ENCODE measurements at places on chromosomes 2 and 18. TPM values are rescaled to one million over a fixed set of nuclear protein-coding genes. Genes with fewer than 3 reads are reported as not detected.

DNA sequence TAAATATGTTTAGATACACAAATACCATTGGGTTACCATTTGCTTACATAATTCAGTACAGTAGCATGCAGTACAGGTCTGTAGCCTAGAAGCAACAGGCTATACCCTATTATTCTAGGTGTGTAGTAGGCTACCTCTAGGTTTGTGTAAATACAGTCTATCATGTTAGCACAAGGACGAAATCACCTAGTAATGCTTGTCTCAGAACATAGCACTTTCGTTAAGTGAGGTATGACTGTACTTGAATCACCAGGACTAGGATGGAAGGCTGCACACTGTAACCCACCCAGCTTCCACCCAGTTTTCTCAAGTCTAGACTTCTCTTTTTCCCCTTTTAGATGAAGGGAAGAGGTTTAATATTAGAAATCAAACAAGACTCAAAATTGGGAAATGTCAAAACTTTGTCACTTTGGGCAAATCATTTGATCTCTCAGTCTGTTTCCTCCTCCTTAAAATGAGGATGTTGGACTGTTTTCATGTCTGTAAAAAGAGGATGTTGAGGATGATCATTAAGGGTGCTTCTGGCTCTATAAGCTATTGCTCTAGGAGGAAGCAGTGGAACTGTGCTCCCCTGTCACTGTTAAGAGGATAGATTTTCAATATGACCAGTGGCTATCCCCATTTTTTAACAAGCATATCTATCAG, 3.7 kb upstream of the SOCS6 start:
- no peak for DNase-seq

DNA sequence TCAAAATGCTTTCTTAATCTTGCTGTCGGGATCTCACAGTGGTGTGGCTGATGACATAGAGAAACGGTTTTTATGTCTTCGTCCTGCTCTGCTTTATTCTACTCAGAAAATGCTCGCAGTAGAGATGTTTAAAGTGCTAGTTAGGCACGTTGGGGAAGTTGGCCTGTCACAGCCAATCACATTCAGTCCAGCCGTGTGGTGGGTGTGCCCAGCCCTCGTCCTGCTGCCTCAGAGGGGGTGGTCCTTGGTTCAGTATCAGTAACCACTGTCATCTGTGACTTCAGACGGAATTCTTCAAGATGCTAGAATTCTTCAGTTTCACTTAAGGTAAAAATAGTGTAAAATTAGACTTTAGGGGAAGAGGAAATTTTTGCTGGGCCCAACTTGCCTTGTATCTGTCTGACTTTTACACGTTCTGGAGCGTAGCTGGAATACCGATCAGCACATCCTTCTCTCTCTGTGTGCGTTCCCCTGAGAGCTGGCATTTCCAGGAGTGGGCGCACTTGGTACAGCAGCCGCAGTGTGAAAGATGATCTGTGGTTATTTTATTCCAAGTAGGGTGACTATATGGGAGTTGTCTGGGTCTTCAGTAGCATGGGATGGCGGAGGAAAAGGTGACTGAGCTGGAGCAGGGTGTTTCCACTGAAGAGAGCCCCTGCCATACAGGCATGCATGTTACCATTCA, 18.5 kb downstream of the TRAF3IP1 start:
- no peak for DNase-seq

DNA sequence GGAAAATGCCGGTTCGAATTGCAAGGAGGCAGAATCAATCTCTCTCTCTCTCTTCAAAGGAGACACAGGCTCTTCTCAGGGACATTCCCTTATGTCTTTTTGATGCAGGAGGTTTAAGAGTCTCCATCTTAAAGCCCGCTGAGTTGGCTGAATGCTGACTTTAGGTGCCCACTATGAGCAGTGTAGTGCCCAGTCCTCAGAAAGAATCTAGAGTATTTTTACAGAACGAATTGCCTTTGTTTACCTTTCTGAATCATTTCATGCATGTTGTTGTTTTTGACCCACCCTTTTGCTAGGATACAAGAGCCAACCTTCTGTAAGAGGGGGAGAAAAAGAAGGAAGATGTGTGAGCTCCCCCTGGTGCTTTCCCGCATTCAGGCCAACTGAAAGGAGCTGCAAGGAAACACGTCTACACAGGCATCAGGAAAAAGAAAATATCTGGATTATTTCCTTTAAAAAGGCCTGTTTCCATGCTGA, 193.5 kb upstream of the TCF4 start:
- peak; percentile 31 for DNase-seq

DNA sequence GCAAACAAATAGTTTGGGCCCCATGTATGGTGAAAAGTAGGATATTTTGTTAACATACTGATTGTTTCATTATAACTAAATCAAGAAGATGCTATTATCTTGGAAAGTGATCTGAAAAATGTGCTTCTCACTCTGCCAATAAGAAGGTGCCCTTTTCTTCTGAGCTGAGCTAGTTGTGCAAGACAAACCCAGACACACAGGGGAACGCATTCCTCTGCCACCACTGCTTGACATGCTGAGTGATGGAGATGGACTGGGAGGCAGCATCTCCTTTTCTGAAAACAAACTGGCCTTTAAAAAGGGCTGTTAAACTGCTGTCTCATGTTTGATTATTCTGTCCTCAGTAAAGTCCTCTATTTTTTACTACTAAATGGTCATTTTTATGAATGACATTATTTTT, 1989.9 kb upstream of the CELF4 start:
- no peak for DNase-seq

Gene ALLC
- polyA plus RNA-seq: 1.2 TPM

Gene BCS1L
- polyA plus RNA-seq: 34.4 TPM

Gene AOX1
- 29.1 TPM for polyA plus RNA-seq

All from ovary (tissue), 10 donors.